Fibroblast of skin of scalp (primary cell): ENCODE measurements at places on chromosomes 2 and 18.

GRCh38 chr2:43634604-43635306 is 2.3 kb upstream of the PLEKHH2 start:
- DNase-seq: peak; percentile 92

DNA sequence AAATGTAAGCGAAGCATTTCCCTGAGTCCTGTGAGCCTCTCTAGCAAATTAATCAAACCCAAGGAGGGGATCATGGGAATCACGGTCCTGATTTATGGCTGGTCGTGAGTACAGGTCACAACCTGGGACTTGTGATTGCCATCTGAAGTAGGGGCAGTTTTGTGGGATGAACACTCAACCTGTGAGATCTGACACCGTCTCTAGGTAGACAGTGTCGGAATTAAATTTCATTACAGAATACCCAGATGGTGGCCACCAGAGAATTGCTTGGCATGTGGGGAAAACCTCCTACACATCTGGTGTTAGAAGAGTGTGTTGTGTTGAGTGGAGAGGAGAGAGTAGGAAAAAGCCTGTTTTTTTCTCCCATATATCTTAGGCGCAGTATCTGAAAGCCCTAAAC is 12.5 kb downstream of the CAPN14 start:
- DNase-seq: no peak

- DNase-seq: peak; percentile 83
These were observed 30.7 kb downstream of the LYPD6B start for GRCh38 chr2:149068996-149069888.

DNA sequence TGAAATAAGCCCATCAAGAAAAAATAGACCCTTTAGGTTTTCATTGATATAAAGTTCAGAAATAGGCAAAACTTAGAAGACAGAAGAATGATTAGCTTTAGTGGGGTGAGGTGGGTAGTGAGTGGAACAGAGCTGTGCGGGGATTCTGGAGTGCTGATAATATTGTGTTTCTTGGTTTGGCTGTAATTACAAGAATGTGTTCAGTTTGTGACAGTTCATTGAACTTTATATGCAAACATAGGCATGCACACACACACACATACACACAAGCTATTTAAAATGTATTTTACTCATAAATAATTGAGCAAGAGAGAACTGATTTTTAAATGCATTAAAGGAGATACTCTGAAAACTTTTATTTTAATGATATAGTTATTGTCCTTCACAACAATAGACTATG is 17.1 kb downstream of the ARHGAP15 start:
- DNase-seq: no peak

- DNase-seq: no peak
These were observed 1232.6 kb upstream of the NRXN1 start for GRCh38 chr2:52264488-52264887.

- DNase-seq: no peak
These were observed 103.7 kb upstream of the UGP2 start for GRCh38 chr2:63738019-63738418.

DNA sequence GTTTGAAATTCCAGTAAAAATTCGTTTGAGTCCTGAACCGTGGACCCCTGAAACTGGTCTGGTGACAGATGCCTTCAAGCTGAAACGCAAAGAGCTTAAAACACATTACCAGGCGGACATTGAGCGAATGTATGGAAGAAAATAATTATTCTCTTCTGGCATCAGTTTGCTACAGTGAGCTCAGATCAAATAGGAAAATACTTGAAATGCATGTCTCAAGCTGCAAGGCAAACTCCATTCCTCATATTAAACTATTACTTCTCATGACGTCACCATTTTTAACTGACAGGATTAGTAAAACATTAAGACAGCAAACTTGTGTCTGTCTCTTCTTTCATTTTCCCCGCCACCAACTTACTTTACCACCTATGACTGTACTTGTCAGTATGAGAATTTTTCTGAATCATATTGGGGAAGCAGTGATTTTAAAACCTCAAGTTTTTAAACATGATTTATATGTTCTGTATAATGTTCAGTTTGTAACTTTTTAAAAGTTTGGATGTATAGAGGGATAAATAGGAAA is 80.7 kb downstream of the ACSL3 start:
- peak; percentile 58 for DNase-seq

GRCh38 chr2:12651641-12652040 is 65.1 kb upstream of the TRIB2 start:
- DNase-seq: no peak

GRCh38 chr2:240686460-240686859 is 3.8 kb upstream of the AQP12B start:
- no peak for DNase-seq

DNA sequence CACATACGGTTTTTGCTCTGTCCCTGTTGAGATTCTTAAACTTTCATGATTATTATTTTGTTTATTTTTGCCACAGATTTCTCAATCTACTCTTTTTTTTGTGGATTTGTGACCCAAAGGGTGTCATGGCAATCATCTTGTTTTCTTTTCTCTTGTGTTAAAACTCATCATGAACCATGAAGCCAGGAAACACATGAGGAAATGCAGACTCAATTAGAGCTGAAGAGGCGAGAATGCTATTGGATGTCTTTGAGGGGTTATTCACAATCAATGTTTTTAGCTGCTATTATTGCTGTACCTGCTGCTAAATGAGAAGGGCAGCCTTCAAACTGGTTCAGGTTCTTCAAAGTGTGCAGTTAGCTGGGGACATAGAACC is 99.5 kb upstream of the MMADHC start:
- DNase-seq: no peak

- DNase-seq: no peak
These were observed 393.7 kb upstream of the RAB6C start for GRCh38 chr2:129585760-129586159.

DNA sequence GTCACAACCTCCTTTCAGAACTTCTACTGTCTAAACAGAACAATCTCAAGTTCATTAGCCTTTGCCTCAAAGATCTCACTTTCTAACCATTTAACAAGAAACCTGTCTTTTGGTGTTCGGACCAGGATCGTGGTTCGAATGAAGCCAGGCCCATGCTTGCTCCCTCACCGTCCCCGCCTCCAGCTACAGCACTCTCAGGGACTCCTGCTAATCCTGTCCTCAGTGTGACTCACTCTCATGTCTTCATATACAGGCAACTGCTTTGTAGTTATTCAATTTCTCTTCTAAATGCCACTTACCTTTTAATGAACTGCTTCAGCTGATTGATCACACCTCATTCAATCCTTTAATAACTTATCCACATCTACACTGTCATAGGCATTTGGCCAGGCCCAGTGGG is 15.8 kb downstream of the SERTAD2 start:
- DNase-seq: peak; percentile 20

GRCh38 chr2:70371753-70372152 is 69.9 kb upstream of the FAM136A start:
- peak; percentile 71 for DNase-seq

DNA sequence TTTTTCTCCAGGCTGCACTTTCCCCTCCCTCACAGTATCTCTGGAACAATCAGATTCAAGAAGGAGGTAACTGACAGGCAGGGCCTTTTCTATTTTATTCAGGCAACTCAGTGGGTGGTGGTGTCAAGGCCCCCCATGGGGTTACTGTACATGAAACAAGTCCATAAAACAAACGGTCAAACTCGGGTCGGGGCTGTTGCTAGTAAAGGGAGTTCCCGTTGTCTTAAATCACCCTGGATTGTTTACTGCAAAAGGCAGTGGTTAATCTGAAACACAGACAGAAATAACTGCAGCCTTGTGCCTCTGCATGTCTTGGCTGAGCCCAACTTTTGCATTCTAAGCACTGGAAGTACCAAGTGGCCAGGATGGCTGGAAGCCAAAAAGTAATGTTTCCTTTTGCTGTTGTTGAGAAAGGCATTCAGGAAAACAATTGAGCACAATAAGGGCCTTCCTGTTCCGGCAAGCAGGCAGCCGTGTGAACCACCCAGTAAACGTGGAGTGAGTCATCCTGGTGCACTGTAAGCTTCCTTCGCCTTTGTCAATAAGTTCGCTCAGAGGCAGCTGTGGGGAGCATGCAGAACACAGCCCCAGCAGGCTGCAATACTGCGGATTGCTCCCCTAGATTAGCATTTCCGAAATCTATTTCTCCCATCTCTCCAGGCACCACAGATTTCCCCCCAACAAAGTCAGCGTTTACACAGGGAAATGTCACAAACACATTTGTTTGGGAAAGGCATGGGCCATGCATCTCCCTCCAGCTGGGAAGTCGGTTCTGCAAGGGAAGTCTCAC is 149.6 kb downstream of the IRS1 start:
- DNase-seq: peak; percentile 90

DNA sequence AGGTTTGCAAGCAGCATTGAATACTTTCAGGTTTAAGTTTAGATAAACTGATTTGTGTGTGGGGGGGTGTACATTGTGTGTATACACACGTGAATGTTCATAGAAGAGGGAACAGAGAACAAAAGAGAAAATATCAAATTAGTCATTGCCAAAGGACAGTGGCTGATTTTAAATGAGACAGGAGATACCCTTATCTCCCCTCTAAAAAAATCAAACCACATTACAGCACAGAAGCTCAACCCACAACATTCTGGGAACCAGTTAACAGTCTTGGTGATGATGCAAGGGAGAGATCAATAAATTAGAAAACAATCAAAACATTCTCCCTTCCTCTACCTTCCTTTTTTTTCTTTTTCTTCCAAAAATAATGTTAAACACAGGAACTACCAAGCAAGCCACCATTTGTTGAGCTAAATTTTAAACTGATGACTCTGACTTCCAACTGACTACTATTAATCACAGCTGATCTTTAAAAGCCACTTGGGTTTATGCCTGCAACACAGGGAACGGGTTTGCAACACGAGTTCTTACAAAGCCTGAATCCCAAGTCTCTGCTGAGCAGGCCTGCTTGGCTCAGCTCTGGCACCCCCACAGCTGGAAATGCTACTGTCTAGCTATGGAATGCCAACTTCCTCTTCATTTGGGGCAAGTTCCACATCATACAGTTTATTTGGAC is 119.2 kb upstream of the ACVR1C start:
- peak; percentile 87 for DNase-seq

- no peak for DNase-seq
These were observed 521.2 kb downstream of the TNS1 start for GRCh38 chr2:217481577-217481976.

DNA sequence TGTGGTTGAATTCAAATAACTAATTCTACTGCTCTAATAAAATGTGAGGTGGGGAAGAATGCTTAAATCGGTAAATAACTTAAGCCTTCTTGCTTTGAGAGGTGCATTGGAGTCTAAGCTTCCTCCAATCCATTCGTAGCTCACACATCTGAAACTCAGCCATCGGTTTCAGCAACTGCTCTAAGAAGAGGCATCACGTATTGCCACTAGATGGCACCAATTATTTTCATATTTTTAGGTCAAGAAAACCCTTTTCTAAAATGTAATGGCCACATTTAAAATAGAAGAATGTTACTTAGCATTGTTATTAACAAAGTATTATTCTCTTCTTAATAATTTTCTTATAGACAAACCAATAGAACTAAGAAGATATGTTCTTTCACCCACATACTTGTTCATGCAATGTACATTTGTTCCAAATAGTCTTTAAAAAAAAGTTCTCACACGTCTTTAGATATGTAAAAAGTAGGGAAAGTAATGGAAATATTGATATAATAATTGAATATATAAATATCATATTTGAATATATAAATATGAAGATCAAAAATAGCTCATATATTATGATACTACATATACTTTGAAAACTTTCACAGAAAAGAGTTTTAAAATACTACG is 229.8 kb downstream of the CCDC178 start:
- peak; percentile 36 for DNase-seq

GRCh38 chr2:54912305-54912704 is 137.9 kb downstream of the RTN4 start:
- DNase-seq: no peak

GRCh38 chr2:25804338-25804737 is 73.9 kb downstream of the ASXL2 start:
- no peak for DNase-seq

DNA sequence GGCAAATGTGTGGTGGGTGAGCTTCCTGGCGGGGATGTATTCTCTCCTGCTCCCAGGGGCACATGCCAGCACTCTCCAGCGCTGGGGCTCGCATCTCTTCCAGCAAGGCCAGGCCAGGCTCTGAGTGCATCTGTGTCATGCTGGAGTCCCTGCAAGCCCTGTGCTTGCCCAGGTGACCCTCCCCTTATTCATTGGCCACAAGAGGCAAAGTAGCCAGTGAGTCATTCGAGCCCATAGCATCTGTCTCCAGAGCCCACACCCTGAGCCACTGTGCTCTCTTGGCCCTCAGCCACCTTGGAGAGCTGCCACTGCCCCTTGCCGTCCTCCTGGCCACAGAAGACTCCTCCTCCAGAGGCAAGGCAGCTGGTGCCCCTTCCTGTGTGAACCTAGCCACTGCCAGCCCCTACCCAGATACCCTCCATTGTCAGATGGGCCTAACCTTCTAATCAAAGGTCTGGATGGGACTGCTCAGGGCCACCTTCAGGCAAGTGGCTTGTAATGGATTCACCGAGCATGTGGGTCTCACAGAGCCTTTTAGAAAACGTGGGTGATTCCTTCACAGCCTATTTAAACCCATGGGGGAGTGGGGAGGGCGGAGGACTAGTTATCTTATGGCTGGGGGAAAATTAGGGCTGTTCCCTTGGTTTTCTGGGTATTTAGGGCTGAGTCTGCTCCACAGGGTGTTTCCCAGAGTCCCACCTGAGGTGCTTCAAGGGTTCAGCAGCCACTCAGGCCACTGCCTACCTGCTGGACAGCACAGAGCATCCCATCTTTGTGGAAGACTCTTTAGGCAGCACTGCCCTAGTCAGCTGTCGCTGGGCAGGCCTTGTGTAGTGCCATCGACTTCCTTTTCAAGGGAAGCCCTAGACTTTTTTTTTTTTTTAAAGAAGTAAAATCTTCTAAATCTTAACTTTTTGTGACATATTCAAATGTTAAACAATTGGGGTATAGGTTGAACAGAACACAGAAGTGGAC is 137.4 kb downstream of the ACOXL start:
- peak; percentile 3 for DNase-seq

GRCh38 chr2:7999683-8000476 is 682.0 kb upstream of the ID2 start:
- DNase-seq: no peak

- no peak for DNase-seq
These were observed 355.8 kb downstream of the ARL6IP6 start for GRCh38 chr2:153074207-153074606.

DNA sequence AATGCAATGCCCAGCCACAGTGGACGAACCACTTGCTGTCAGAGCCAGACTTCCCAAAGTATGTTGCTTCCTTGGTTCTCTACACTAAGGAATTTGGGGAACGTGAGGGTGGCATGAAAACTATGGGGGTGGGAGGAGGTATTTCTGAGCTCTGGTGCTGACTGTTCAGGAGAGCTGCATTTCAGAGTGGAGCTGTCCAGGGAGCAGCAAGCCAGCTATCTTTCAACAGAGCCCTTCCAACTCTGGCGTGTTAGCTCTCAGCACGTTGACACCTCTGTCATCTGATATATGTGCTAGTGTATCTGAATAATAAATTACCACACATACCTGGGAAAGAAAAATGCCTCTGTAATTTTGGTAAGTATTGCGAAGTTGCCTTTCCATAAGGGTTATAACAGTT is 66.1 kb downstream of the SAP130 start:
- no peak for DNase-seq

GRCh38 chr18:22559414-22560274 is 141.9 kb upstream of the CTAGE1 start:
- DNase-seq: peak; percentile 66
